ENCODE measurements at places on chromosomes 1 and 21.

DNA sequence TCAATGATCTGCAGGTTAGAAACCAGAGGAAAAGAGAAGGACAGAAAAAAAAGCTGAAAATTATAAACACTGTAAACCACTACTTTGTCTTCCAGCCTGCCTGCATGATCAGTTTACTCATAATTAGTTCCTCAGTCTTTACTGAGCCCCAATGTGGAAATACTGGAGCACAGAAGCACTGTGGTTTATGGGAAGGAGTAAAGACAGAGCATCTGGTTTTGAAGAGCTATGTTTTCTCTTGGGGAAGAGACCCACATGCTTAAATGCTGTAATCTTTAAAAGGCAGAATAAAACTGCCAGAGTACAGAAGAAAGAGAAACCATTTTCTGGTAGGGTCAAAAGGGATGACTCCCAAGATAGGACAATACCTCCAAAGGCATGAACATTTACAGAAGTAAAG lies 159.0 kb upstream of the ZNHIT6 start:
- no peak for DNase-seq

GRCh38 chr1:59879574-59879973 lies 47.0 kb downstream of the CYP2J2 start:
- DNase-seq: peak; percentile 9

DNA sequence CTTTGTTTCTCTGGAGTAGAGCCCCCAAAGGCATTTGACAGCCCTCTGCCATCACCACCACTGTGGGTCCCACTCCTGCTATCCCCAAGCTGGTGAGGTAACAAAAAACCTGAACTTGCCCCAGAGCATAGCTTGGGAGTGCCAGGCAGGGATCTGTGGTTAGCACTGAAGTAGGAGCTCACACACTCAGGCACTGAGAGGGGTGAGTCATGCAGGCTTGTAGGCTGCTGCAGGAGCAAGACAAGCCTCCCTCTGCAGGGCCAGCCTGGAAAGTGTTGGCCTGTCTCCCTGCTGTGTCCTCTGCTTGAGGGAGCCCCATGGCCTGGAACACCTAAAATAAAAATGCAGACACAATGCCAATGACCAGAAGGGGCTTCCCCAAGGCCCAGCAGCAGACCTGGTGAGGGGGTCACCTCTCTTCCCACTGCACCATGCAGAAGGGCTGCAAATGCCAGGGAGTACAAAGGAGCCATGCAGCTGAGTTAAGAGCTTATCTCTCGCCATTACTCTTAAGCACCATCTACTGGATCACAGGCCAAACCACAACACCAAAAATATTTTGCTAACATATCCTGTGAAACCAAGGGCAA lies 108.9 kb upstream of the POGK start:
- DNase-seq: no peak

- DNase-seq: peak; percentile 18
Observed at GRCh38 chr1:151485685-151486255, 25.4 kb upstream of the CGN start.

- no peak for DNase-seq
Observed at GRCh38 chr1:162185314-162186025, 116.0 kb downstream of the NOS1AP start.

GRCh38 chr1:25204797-25205480 lies 27.4 kb downstream of the SYF2 start:
- peak; percentile 45 for DNase-seq

GRCh38 chr1:19010995-19011844 lies 54.7 kb upstream of the IFFO2 start:
- no peak for DNase-seq

- no peak for DNase-seq
Observed at GRCh38 chr21:35399002-35399530, 350.0 kb upstream of the RUNX1 start.

DNA sequence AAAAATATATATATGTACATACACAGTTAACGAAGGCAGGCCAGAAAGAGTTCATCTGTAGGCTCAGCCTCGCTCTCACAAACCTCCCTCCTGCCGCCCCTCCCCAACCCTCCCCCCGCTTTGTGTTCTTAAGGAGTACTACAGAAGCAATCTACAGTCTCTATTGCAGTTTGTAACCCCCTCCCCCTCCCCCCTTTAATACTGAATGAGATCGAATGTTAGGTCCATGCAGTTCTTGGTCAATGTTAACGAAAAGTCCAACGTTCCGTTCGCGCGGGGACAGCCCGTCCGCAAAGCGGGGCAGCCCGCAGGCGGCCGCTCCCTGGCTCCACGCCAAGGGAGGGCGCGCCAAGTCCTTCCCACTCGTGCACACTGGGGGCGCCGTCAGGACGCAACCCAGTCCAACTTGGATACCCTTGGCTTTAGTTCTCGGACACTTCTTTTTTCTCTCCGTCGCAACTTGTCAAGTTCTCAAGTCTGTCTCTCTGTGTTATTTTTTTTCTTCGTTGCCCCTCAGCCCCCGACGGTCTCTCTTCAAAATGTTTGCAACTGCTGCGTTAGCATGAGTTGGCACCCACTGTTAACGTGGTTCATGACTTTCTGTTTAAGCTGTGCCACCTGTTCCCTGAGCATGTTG lies 2.2 kb downstream of the JUN start:
- DNase-seq: no peak

DNA sequence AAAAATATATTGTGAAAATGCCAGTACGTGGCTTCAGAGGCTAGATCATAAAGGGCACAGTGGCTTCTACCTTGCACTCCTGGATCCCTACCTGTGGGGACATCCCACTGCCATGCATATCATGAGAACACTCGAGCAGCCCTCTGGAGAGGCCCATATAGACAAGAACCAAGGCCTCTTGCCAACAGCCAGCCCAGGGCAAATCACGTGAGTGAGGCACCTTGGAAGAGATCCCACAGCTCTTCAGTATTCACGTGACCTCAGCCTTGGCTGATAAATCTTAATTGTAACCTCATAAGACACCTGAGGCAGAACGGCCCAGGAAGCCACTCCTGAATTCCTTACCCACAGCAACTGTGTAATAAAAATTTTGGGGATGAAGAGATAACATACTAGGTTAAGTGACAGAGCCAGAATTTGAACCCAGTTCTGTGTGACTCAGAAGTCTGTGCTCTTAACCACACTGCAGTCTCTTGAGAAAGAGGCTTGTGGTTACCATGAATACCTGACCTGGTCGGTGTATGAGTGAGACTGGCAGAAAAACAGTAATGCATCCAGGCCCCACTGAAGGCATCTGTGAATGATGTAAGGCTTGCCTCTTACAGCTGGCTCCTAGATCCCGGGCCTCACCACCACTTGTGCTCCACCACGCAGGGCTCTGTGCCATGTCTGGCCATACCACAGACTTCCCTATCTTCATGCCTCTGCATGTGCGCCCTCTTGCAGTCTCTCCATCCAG lies 6.9 kb upstream of the A3GALT2 start:
- DNase-seq: no peak

GRCh38 chr1:13967707-13968106 lies 267.7 kb downstream of the PRDM2 start:
- DNase-seq: no peak

DNA sequence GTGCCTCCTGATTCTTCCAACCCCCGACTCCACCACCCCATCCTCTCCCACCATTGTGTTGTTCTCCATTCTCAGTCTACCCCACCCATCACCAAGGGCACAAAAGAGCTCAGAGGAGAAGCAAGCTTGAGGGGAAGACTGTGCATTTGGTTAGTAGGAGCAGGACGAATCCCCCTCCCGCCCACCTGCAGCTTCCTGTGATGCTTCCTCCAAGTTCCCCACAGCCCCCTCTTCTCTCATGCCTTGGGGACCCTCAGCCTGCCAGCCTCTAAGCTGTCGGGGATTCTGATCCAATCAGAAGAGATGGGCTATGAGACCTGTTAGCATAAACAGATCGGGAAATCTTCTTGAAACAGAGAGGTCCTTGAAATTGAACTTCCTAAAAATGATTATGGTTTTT lies 22.2 kb upstream of the CAPZB start:
- no peak for DNase-seq

DNA sequence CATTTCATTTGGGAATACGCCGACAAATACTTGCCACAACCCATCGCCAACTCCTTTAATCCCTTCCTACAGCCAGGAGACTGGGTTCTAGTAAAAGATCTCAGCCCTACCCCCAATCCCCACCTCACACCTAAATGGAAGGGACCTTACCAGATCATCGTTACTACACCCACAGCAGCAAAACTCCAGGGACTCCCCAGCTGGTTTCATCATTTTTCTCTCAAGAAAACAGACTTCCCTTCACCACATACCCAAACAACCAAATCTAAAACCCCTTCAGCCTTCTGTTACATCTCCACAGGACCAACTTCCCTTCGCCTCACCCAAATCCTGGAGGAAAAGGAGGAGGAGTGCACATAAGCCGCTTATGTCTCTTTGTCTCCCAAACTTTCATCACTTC lies 23.7 kb upstream of the SLC2A5 start:
- DNase-seq: no peak

- no peak for DNase-seq
Observed at GRCh38 chr1:168535536-168535935, 8.3 kb downstream of the XCL2 start.

DNA sequence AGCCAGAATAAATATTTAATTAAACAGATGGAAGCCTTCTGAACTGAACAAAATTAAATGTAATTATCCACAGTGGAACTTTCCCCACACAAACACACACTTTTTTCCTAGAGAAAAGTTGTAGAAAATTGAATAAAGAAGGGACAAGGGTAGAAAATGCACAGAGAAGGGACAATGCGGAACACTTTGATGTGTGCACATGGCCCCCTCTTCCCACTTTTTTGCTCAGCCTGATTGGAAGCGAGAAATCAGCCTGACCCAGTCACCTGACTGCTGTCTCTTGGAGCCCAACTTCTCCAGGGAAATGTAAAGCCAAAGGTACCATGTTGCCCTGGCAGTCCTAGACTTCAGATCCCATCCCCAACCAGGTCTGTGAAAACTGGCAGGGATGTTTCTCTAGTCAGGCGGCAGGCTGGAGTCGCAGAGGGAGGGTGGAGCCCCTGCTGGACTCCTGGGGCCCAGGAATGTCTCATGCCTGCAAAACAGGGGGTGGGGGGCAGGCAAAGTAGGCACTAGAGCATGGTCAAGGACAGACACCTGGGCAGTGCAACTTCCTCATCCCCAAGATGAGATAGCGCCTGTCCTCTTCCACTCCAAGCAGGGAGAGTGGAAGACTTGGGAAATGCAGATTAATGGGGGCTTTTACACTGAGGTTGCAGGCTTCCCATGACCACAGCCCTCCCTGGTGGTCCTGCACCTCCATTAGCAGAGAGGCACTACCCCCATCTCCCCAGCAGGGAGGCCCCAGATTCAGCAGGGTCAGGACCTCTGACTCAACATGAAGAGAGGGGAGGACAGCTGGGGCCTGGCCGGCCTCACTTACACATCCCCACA lies 2.8 kb downstream of the CERS2 start:
- DNase-seq: no peak

DNA sequence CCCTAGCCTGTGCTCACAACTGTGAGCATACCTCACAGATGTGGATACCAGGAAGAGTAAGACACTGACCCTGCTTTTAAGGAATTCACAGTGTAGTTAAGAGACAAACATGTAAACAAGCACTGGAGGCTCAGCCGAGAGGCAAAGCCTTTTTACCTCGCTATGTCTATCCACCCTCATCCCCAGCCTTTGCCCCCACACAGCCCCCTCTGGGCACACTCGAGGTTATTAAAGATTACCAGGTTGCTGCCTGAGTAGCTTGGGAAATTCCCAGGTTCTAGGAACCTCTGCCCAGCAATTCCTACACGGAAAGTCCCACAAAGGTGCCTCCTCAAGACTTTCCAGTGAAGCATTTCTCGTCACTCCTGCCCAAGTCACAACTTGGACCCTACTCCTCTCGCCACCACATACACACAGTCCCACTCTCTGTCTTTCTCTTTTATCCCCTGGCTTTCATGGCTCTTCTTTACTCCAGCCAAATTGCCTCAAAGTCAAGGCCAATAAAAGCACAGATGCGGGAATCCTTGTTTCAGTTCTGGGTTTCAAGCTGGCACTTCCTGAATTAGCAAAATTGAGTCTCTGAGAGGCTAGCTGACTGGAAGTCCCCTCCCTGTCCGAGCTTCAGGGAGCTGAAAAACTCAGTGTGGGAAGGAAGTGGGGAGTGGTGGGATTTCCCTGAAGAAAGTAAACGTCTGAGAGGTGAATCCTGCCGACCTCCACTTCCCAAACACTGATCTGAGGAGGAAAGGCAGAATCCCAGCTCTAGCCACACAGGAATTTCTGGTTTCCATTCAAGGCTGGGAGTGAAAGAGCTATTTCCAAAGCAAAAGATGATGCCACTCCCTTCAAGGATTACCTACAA lies 7.6 kb downstream of the DENND2D start:
- DNase-seq: no peak

DNA sequence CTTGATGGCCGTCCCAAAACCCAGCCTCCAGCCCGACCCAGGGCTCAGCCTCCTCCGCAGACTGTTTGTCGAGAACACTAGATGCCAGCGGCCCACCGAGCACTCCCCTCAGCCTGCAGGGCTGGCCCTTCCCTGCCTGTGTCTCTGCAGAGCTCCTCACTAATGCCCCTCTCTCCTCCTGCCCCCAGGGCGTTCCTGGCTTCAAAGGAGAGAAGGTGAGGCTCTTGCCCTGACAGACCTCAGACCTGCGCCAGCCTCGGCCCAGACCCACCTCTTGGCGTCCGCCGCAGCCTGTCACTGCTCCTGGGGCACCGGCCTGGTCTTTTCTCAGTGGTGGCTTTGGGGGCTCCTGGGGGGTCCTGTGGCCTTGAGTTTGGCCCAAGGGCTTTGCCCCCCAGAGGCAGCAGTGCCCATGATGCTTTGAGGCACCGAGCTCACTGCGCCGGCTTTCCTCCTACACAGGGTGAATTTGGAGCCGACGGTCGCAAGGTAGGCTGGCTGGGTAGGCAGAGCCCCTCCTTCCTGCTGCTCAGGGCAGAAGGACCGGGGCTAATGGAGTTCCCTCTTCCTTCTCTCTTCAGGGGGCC lies 18.4 kb downstream of the COL6A2 start:
- no peak for DNase-seq

GRCh38 chr21:33892853-33893252 lies 22.8 kb downstream of the ATP5PO start:
- DNase-seq: no peak

- DNase-seq: no peak
Observed at GRCh38 chr21:34537838-34538237, 25.8 kb upstream of the KCNE1 start.

Measured in NCI-H1930 (cell line).